ENCODE measurements at places on chromosomes 5 and 9.

GRCh38 chr5:53323943-53324642, 156.3 kb upstream of the FST start:
- no peak for DNase-seq

GRCh38 chr9:106717686-106718085, 145.3 kb upstream of the ZNF462 start:
- DNase-seq = no peak

DNA sequence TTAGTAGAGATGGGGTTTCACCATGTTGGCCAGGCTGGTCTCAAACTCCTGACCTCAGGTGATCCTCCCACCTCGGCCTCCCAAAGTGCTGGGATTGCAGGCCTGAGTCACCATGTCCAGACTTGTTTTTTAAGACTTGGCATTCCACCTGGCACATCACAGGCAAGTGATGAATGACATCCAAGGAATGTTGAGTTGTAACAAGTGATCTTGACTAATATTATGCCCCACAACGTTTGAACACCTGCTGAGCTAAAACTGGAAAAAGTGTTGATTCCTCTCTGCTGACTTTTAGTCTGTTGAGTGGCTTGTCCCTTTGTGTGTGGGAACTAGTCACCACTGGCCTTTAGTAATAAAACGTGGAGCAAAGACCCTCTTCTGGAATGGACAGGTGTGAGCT, 54.6 kb downstream of the SUB1 start:
- DNase-seq = no peak

DNA sequence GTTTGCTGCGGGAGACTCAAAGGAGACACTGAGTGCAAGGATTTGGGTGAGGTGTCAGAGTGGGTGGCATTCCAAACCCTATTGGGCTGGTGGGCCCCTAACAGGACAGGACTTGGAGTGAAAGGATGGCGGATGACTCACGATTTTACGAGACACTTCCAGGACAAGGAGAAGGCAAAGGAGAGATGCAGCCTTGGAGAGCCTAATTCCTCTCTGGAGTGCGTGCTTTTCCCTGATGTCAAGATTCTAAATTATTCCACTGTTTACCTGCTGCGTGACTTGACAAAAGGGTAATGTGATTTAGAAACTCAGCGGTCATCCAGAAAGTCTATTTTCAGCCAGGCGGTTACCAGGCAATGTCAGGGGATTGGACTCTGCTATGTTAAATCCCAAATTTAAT, 41.6 kb upstream of the CD180 start:
- DNase-seq = no peak

GRCh38 chr9:86454701-86455615, 100.7 kb upstream of the TUT7 start:
- DNase-seq = no peak

Data from Right ventricle myocardium superior (tissue), 1 donor.